ENCODE measurements at places on chromosomes 5 and 9. TPM values are rescaled to one million over a fixed set of nuclear protein-coding genes. Genes with fewer than 3 reads are reported as not detected.

The CYLC2 gene
- total RNA-seq = not detected

The PCDHGA8 gene
- 5.4 TPM for total RNA-seq

The CTXN3 gene
- total RNA-seq = 3.2 TPM

The HBEGF gene
- 14.3 TPM for total RNA-seq

The MARVELD2 gene
- total RNA-seq = 0.98 TPM

The IL3 gene
- not detected for total RNA-seq

The ARID3C gene
- total RNA-seq = not detected

The ADGRD2 gene
- total RNA-seq = 0.25 TPM

The CCL21 gene
- not detected for total RNA-seq

The UBE2QL1 gene
- total RNA-seq = 41.6 TPM

The TMEM167A gene
- 91.2 TPM for total RNA-seq

The FOXD4L5 gene
- not detected for total RNA-seq

The SPATA31D4 gene
- total RNA-seq = not detected

The LOX gene
- 5.9 TPM for total RNA-seq

The CNTNAP3 gene
- 33.7 TPM for total RNA-seq

The COQ4 gene
- 10.3 TPM for total RNA-seq

The TLX3 gene
- not detected for total RNA-seq

The ZNF883 gene
- 29.0 TPM for total RNA-seq

The TXNDC15 gene
- total RNA-seq = 74.5 TPM

The EFCAB9 gene
- not detected for total RNA-seq

The TMEM174 gene
- total RNA-seq = not detected

The ARL14EPL gene
- not detected for total RNA-seq

The LCN10 gene
- not detected for total RNA-seq

Data from temporal lobe (tissue), 4 donors.